ENCODE measurements at places on chromosomes 12 and 14. TPM values are rescaled to one million over a fixed set of nuclear protein-coding genes. Genes with fewer than 3 reads are reported as not detected.
A peak's percentile ranks its signal among the peaks of the same experiment; 100 is the strongest.

DNA sequence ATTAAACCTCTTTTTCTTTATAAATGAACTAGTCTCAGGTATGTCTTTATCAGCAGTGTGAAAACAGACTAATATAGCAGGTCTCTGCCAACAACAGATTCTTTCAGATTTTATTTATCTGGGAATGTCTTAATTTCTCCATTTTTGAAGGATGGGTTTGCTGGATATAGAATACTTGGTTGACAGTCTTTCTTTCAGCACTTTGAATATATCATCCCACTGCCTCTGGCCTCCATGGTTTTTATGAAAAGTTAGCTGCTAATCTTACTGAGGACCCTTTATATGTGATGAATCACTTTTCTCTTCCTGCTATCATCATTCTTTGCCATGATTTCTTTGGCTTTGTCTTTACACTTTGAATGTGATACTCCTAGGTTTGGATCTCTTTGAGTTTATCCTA is 148.0 kb downstream of the ANO6 start:
- no peak for DNase-seq
- no peak overlapping the region for H3K27ac ChIP-seq
- H3K36me3 ChIP-seq = peaks cover 66% of the 10 kb centered on the region
- no peaks in the 10 kb centered on the region for H3K27me3 ChIP-seq
- no peak overlapping the region for H3K4me3 ChIP-seq
- H3K4me1 ChIP-seq = peaks cover under 1% of the 10 kb centered on the region

DNA sequence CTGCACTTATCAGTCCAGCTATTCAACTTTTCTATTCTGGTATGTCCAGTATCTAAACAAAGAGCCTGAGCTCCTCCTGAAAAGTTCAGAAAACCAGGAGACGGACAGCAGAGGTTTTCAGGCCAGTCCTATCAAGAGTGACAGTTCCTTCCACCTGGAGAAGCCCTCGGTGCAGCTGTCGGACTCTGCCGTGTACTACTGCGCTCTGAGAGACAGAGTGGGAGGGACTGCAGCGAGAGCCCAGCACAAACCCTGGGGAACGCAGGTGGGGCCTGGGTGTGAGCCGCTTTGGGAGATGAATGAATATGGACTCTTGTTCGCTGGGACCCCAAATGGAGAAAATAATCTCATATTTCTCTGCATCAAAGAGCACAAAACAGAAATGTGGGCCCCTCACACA is 329.8 kb upstream of the OR4E1 start:
- H3K27ac ChIP-seq = peak overlapping the region; percentile 83
- H3K36me3 ChIP-seq = peaks cover 14% of the 10 kb centered on the region
- no peaks in the 10 kb centered on the region for H3K27me3 ChIP-seq
- DNase-seq = peak; percentile 53
- H3K4me1 ChIP-seq = peaks cover 29% of the 10 kb centered on the region
- H3K4me3 ChIP-seq = peak overlapping the region; percentile 80

GRCh38 chr14:99688210-99688581 is 4.1 kb downstream of the CYP46A1 start:
- H3K4me1 ChIP-seq = peaks cover 9% of the 10 kb centered on the region
- no peak overlapping the region for H3K4me3 ChIP-seq
- no peak for DNase-seq
- H3K36me3 ChIP-seq = no peaks in the 10 kb centered on the region

GRCh38 chr12:114684098-114684869 is at the start of gene TBX3:
Gene TBX3 (minus strand): TSS chr12:114684175. CDS start chr12:114683200, 975 bp downstream.
- DNase-seq = peak; percentile 86
- H3K27ac ChIP-seq = peak within 1 kb of the TSS; percentile 33
- peaks cover 8% of the 10 kb centered on the region for H3K36me3 ChIP-seq
- peak within 1 kb of the TSS; percentile 71 for H3K4me3 ChIP-seq

- DNase-seq = no peak
- H3K27me3 ChIP-seq = no peaks in the 10 kb centered on the region
- no peak overlapping the region for H3K27ac ChIP-seq
- H3K4me3 ChIP-seq = no peak overlapping the region
- H3K4me1 ChIP-seq = no peaks in the 10 kb centered on the region
Measured at GRCh38 chr12:39011166-39011565, 105.8 kb upstream of the CPNE8 start.

GRCh38 chr12:28164644-28165275 is 25.5 kb upstream of the CCDC91 start:
- H3K27me3 ChIP-seq = no peaks in the 10 kb centered on the region
- no peak overlapping the region for H3K4me3 ChIP-seq
- no peak overlapping the region for H3K27ac ChIP-seq
- peaks cover 8% of the 10 kb centered on the region for H3K36me3 ChIP-seq
- no peak for DNase-seq

- no peaks in the 10 kb centered on the region for H3K27me3 ChIP-seq
- peak overlapping the region; percentile 97 for H3K27ac ChIP-seq
- H3K36me3 ChIP-seq = peaks cover 44% of the 10 kb centered on the region
- H3K4me1 ChIP-seq = peaks cover 45% of the 10 kb centered on the region
- peak overlapping the region; percentile 97 for H3K4me3 ChIP-seq
Measured at GRCh38 chr12:74537126-74537706, 419 bp upstream of the ATXN7L3B start.

DNA sequence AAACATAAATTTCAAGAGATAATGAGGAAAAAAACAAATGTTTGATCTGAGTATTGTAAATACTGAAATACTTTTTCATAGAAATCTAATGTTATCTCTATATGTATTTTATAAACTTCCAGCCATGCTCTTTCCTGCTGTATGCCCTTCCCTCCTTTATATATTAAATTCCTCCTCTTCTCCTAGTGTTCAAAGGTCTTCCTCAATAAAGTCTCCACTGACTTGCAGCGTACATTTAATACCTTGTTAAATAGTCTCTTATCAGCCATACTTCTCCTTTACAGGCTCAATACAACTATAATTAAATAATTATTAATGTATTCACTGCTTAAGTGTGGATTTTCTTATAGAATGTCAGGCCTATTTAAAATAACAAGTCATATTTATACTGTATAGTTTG is 26.0 kb downstream of the ERGIC2 start:
- no peak overlapping the region for H3K4me3 ChIP-seq
- DNase-seq = no peak
- no peaks in the 10 kb centered on the region for H3K4me1 ChIP-seq
- no peak overlapping the region for H3K27ac ChIP-seq
- H3K36me3 ChIP-seq = peaks cover 10% of the 10 kb centered on the region

DNA sequence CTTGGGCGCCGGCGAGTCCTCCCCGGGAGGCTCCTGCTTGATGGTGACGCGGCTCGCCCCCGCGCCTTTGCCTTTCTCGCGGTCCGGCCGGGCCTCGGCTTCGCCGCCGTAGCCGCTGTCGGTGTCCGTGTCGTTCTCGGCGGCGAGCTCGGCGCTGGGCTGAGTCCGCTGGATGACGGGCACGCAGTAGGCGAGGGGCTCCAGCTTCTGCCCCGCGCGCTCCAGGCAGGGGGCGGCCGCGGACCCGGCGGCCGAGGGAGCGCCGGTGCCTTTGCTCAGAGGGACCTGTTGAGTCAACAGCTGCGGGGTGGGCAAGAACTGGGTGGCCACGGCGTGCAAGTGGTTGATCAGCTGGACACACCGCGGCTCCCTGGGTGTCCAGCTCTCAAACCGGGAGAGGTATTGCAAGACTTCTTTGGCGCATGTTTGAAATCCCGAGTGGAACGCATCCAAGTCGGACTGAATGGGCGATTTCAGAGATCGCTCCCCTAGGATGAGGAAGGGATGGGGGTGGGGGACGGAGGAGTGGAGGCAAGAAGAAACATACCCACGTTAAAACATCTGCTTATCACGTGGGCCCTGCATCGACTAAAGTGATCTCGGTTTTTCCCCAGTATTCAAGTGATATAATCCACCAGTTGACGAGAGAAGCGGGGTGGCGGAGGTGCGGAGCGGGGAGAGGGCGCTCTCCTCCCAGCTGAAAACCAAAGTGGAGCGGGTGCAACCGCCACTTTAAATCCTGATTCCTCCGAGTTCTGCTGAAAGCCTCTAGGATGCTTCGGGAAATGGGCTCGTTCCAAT is 2.0 kb downstream of the BHLHE41 start:
- peaks cover 70% of the 10 kb centered on the region for H3K27me3 ChIP-seq
- H3K4me3 ChIP-seq = peak overlapping the region; percentile 66
- H3K36me3 ChIP-seq = no peaks in the 10 kb centered on the region
- no peak overlapping the region for H3K27ac ChIP-seq

DNA sequence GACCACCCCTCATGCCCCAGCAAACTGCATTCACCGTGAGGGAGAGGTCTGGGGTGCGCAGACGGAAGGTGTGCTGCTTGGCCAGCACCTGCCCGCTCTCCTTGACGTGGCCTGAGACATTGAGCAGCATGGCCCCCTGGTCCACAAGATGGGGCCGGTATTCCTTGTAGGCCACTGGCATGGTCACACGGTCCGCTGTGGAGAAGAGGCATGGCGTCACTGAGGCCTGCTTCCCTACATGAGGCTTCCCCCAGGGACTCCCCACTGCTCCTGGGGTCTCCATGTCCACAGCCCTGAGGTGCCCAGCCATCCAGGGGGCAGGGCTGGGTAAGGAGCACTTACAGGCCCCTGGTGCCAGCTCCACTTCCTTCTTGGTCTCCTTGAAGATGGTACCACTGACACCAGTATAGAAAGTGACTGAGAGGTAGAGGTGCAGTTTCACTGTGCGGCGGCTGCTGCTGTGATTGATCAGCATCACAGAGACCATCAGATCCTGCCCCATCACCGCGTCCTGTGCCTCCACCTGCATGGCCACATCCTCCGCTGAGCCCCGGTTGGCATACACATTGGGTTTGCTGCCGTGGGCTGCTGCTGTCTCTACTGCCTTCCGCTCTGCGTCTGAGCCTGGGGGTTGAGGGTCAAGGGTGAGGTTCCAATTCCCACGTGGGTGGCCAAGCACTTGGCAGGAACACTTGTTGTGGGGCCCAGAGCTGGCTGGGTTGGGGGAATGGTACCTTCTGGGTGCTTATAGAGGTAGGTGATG is 8.2 kb downstream of the TGM1 start:
- no peaks in the 10 kb centered on the region for H3K27me3 ChIP-seq
- DNase-seq = no peak
- peaks cover 14% of the 10 kb centered on the region for H3K36me3 ChIP-seq
- H3K27ac ChIP-seq = no peak overlapping the region

GRCh38 chr12:66405395-66405794 is 103.1 kb downstream of the HELB start:
- DNase-seq = no peak
- H3K27me3 ChIP-seq = no peaks in the 10 kb centered on the region
- H3K36me3 ChIP-seq = no peaks in the 10 kb centered on the region

DNA sequence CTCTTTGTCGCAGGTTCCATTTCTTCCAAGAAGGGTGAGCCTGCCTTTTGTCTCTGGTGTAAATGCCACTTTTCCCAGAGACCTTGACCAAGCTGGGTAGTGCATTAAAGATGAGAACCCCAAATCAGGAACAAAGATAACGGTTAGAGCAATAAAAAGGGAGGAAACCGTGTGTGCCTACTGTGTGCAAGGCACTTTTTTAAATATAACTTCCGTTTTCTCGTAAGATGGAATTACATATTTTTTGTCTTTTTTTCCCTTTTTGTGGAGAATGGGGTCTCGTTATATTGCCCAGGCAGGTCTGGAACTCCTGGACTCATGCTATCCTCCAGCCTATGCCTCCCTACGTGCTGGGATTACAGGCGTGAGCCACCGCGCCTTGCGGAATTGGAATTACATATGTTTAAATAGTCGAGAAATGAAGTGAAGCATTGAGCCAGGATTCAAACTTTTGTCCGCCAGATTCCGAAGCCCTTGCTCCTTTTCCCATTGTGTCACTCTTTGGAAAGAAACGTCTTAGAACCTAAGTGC is 506 bp upstream of the NABP2 start:
- H3K27me3 ChIP-seq = no peaks in the 10 kb centered on the region
- peak overlapping the region; percentile 83 for H3K27ac ChIP-seq
- peaks cover 6% of the 10 kb centered on the region for H3K36me3 ChIP-seq
- peak overlapping the region; percentile 98 for H3K4me3 ChIP-seq
- DNase-seq = no peak

- H3K36me3 ChIP-seq = no peaks in the 10 kb centered on the region
- peaks cover 2% of the 10 kb centered on the region for H3K4me1 ChIP-seq
- no peak overlapping the region for H3K27ac ChIP-seq
- no peak for DNase-seq
- no peaks in the 10 kb centered on the region for H3K27me3 ChIP-seq
Measured at GRCh38 chr14:104927901-104928300, 3.2 kb downstream of the PLD4 start.

GRCh38 chr14:62301080-62301479 is 538.9 kb downstream of the SNAPC1 start:
- no peak for DNase-seq
- H3K27me3 ChIP-seq = peaks cover 5% of the 10 kb centered on the region
- no peak overlapping the region for H3K4me3 ChIP-seq
- no peak overlapping the region for H3K27ac ChIP-seq
- no peaks in the 10 kb centered on the region for H3K4me1 ChIP-seq
- no peaks in the 10 kb centered on the region for H3K36me3 ChIP-seq

- H3K4me1 ChIP-seq = peaks cover 12% of the 10 kb centered on the region
- H3K4me3 ChIP-seq = no peak overlapping the region
- H3K27ac ChIP-seq = no peak overlapping the region
- peak; percentile 25 for DNase-seq
Measured at GRCh38 chr14:81153187-81153586, 67.6 kb downstream of the GTF2A1 start.

- no peaks in the 10 kb centered on the region for H3K4me1 ChIP-seq
- H3K27me3 ChIP-seq = peaks cover 40% of the 10 kb centered on the region
- H3K27ac ChIP-seq = no peak overlapping the region
- no peaks in the 10 kb centered on the region for H3K36me3 ChIP-seq
- DNase-seq = peak; percentile 84
Measured at GRCh38 chr12:114662512-114663177, 21.3 kb downstream of the TBX3 start.

Gene C12orf60
- total RNA-seq = 3.0 TPM

Gene SERPINA9
- total RNA-seq = not detected

Gene RESF1
- 52.0 TPM for total RNA-seq

Gene PROX2
- total RNA-seq = 0.11 TPM

Gene KRT73
- total RNA-seq = 1.7 TPM

Gene EML5
- total RNA-seq = 8.1 TPM

Gene NTF3
- not detected for total RNA-seq

Gene CLEC6A
- not detected for total RNA-seq

Gene TEX52
- total RNA-seq = not detected
